ENCODE measurements at places on chromosomes 16 and 17. TPM values are rescaled to one million over a fixed set of nuclear protein-coding genes. Genes with fewer than 3 reads are reported as not detected.

DNA sequence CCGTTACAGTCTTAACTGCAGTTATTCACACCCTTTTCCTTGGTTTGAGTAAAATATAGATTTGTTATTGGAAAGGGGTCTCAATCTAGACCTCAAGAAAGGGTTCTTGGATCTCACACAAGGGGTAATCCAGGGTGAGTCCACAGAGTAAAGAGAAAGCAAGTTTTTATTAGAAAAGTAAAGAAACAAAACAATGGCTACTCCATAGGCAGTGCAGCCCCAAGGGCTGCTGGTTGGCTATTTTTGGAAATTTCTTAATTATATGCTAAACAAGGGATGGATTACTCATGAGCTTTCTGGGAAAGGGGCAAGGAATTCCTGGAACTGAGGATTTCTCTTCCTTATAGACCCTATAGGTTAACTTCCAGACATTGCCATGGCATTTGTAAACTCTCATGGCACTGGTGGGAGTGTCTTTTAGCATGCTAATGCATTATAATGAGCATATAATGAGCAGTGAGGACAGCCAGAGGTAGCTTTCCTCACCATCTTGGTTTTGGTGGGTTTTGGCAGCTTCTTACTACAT, 24.5 kb upstream of the MILR1 start:
- DNase-seq, result no peak

- DNase-seq, result no peak
Measured at GRCh38 chr16:21986692-21987246, 14.1 kb downstream of the PDZD9 start.

GRCh38 chr16:53220585-53220984, 165.8 kb downstream of the CHD9 start:
- no peak for DNase-seq

- no peak for DNase-seq
Measured at GRCh38 chr17:21376081-21376758, at the start of gene KCNJ12. Gene KCNJ12, plus strand, starts transcription at chr17:21376357. Its CDS starts 38,986 bp downstream, at chr17:21415343.

DNA sequence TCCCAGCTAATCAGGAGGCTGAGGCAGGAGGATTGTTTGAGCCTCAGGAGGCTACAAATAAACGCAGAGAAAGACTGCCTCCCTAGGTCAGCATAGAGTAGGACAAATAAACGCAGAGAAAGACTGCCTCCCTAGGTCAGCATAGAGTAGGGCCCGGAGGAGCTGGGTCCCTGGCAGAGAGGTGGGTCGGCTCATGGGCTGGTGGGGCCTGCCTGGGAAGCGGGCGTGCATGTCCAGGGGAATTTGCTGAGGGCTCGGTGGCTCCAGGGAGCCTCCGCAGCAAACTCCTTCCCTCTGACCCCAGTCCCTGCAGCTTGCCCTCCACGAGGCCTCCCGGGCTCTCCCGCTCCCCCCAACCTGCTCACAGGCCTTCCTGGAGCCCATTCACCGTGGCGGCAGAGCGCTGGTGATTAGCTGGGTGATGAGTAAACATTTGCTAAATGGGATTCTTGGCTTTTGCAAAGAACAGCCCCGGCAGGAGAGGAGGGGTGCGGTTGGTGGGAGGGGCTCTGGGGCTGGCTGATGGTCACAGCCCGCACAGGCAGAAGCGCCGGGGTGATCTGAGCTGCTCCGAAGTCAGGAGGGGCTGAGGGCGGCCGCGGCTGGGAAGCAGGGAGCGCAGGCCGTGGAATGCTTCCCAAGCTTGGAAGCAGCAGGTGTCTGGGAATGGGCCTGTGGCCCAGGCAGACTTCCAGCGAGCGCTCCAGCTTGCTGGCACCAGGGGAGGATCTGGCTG, 93.1 kb downstream of the RTN4RL1 start:
- no peak for DNase-seq

- DNase-seq, result peak; percentile 56
Measured at GRCh38 chr17:64005734-64006167, 7.6 kb downstream of the PRR29 start.

- no peak for DNase-seq
Measured at GRCh38 chr17:36600465-36600864, 918 bp upstream of the MRM1 start.

GRCh38 chr16:67246756-67247191, 507 bp downstream of the FHOD1 start:
- no peak for DNase-seq

GRCh38 chr16:73616166-73616753, 568.3 kb upstream of the ZFHX3 start:
- DNase-seq, result no peak

The PTX4 gene
- total RNA-seq, result not detected

The MYH13 gene
- total RNA-seq, result not detected

The CDRT15L2 gene
- not detected for total RNA-seq

The ADGRG3 gene
- 10.3 TPM for total RNA-seq

The CHST4 gene
- not detected for total RNA-seq

Data from vagina (tissue), 2 donors.